ENCODE measurements at places on chromosomes 5 and 9.

GRCh38 chr5:67065237-67065636 is 131.4 kb downstream of the CD180 start:
- no peak for DNase-seq

GRCh38 chr9:123402981-123403509 is 47.0 kb downstream of the CRB2 start:
- DNase-seq = no peak

GRCh38 chr9:104276709-104277245 is 182.7 kb downstream of the SMC2 start:
- DNase-seq = no peak

- DNase-seq = no peak
Measured at GRCh38 chr9:121598965-121599871, 52.2 kb upstream of the DAB2IP start.

- DNase-seq = no peak
Measured at GRCh38 chr5:68200288-68200687, 15.3 kb upstream of the PIK3R1 start.

- DNase-seq = no peak
Measured at GRCh38 chr5:160463740-160464465, 42.2 kb downstream of the PTTG1 start.

- no peak for DNase-seq
Measured at GRCh38 chr5:153147891-153148623, 342.4 kb upstream of the GRIA1 start.

- DNase-seq = no peak
Measured at GRCh38 chr5:94698197-94698596, 79.7 kb downstream of the SLF1 start.

- DNase-seq = no peak
Measured at GRCh38 chr9:7105095-7105494, 347.3 kb downstream of the KDM4C start.

- DNase-seq = no peak
Measured at GRCh38 chr5:57727591-57727990, 245.0 kb upstream of the ACTBL2 start.

- DNase-seq = no peak
Measured at GRCh38 chr9:85062385-85063022, 393.0 kb downstream of the NTRK2 start.

DNA sequence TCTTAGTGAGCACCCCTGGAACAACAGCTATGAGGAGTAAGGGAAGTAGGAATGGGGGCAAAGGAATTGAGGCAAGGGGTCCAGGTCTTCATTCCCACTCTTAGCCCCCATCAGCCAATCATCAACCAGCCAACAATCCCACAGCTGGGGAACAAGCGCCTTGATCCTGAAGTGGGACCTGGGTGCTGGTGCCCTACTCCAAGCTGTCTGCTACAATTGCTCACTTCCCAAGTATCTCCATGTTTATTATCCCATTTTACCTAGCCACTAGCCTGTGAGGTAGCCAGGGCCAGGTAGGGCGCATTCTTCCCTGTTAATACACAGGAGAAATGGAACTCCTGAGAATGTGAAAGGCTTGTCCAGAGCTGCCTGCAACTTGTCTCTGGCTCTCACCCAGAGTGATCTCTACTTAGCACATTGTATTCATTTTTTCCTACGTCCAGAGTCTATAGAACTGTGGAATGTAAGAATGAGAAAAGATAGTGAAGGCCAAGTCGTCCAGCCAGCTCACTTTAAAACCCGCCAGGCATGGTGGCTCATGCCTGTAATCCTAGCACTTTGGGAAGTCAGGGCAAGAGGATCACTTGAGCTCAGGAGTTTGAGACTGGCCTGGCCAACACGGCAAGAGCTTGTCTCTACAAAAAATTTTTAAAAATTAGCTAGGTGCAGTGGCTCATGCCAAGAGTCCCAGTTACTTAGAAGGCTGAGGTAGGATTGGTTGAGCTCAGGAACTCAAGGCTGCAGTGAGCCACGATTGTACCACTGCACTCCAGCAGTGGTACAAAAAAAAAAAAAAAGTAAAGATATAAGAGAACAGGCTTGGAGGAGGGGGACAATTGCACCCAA is 6.2 kb upstream of the DNAJC18 start:
- no peak for DNase-seq

DNA sequence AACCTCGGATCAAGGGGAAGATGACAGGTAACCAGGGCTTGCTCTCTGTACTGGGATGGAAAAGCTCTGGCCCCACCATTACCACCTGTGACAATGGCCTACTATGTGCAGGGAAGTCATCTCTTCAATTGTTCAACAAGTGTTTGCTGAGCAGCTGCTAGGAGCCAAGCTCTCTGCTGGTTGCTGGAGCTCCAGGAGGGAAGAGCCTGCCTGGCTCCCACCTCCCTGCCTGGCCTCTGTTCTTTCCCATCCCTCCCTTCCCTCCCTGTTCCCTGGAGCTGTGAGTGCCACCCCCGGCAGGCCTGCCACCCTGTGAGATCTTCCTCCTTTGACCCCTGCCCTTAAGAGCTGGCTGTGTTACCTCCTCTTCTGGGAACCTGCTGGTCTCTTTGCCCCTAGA is 59.7 kb upstream of the IER5L start:
- DNase-seq = no peak

GRCh38 chr5:17802256-17802655 is 168.0 kb downstream of the TAF11L14 start:
- no peak for DNase-seq

DNA sequence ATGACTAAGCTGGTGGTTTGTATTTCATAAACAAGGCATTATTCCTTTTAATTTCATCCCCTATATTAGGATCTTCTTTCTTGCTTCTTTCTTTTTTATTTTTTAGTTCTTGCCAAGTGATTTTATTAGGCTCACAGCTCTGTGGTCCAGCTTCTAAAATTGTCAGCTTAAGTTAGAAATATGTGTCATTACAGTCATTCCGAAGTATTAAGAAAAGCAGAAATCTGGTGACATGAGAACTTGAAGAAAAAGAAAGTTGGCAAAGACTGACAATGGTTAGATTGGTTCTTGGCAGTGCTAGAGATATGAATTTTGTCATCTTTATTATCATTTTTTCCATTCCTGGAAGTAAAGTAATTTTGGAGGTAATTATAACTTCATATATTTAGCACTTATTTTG is 166.5 kb upstream of the PRR16 start:
- no peak for DNase-seq

DNA sequence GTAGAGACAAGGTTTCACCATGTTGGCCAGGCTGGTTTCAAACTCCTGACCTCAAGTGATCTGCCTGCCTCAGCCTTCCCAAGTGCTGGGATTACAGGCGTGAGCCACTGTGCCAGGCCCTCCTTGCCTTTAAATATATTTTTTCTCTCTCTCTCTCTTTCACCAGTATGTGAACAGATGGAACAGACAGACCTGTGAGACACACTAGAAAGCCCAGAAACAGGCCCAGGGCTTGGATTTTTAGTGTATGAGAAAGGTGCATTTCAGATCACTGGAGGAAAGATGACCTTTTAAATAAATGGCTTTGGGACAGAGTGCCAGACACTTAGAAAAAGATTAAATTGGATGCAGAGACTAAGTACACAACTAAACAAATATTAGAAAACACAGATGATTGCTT is 3.1 kb downstream of the RASGEF1C start:
- no peak for DNase-seq

- no peak for DNase-seq
Measured at GRCh38 chr5:1439388-1440097, 5.7 kb downstream of the SLC6A3 start.

DNA sequence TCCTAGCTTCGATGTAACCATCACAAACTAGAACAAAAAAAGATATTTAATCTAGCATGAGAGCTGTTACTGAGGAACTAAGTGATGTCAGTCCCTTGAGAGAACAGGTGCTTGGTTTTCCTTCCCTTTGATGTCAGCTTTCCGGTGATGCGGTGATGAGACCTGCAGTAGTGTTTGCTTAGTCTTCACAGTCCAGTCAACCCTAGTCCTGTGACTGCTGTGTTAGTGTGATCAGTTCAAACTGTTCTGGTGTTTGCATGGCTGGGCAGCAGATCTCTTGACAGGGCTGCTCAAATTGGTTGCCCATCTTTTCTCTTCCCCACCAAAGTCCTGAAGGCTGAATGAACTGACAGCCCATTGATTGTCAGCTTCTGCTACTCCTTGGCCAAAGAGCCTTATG is 608.6 kb upstream of the DAB2 start:
- DNase-seq = no peak

- DNase-seq = no peak
Measured at GRCh38 chr9:108530141-108530540, 325.6 kb downstream of the ACTL7B start.

GRCh38 chr9:35939679-35940250 is 18.2 kb downstream of the OR2S2 start:
- DNase-seq = no peak
